Mesenteric fat pad (tissue), 1 donor: ENCODE measurements at places on chromosomes 2 and 18. TPM values are rescaled to one million over a fixed set of nuclear protein-coding genes. Genes with fewer than 3 reads are reported as not detected.

DNA sequence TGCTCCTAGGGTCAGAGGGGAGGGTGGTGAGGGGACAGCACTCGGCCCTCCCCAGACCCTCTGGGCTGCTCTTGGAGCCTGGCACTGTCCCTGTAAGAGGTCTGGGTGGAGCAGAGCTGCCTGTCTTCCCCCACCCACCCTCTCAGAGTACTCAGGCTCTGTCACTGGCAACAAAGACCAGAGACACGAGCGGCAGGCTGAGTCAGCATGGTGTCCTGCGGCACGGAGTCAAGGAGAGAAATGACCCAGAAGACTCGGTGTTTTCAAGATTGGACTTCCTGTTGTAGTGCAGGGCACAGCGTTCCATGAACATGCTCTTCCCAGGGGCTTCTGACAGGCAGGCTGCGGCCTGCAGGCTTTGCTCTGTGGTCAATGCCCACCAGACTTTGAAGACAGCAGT lies 19.9 kb downstream of the SIGLEC15 start:
- no peak for DNase-seq

DNA sequence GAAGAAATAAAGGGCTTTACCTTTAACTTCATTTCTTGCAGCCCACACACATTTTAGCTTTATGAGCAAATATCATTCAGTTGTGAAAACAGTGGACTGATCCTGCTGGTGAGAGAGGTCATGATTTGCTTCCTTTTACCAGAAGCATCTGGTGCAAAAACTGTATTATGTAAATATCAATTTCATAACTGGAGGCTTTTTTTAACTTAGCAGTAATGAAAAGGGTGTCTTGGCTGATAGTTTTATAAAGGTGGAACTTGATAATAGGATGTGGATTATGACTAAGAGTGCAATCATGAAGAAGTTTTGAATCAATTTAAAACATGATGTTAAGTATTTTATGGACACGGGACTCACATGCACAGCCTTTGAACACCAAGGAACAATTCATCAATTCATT lies 304.4 kb downstream of the GULP1 start:
- DNase-seq = no peak

DNA sequence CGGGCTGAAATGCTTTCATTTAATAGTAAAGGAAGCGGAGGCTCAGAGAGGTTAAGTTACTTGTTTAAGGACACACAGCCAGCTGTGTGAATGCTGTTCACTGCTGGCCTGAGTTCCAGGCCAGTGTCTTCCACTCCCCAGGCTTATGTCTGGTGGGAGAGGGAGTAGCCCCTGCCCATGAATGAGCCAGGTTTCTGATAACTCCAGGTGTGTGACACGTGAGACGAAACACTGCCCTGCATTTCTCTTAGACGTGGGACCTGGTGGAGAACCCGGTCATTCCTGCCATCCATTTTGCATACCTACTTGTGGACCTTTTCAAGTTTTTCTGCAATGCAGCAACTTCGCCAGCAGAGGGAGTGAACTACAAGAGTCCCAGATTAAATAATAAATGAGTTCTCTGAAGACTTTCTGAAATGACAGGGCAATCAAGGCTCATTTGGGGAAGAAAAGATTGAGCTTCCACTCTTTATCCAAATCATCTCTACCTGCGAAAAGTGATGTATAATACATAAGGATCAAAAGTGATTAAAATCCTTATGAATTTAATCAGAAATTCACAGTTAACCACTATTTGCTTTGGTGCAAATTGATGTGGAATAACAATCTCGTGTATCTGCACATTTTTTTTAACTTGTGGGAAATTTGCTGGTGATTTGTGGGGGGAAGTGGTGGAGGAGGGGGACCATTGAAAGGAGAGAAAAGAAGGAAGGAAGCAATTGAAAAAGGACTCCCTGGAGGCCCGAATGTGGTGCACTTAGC lies 79.4 kb upstream of the ASB18 start:
- no peak for DNase-seq

DNA sequence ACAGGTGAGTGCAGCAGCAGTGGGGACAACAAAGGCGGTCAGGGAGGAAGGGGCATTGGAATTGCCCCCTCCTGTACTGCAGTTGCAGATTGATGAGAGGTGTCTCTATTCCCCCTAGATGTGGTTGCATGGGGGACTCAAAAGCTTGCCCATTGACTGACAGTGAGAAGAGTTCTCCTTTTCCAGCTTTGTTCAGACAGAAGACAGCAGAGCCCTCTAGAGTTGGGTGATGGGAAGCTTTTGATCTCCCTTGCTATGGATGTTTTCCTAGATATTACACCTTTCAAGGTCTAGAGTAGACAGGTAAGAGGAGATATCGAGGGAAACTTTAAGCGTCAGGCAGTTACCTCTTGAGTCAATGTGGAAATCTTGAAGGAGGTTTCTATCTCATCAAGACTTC lies 2.9 kb downstream of the PROKR1 start:
- DNase-seq = no peak

DNA sequence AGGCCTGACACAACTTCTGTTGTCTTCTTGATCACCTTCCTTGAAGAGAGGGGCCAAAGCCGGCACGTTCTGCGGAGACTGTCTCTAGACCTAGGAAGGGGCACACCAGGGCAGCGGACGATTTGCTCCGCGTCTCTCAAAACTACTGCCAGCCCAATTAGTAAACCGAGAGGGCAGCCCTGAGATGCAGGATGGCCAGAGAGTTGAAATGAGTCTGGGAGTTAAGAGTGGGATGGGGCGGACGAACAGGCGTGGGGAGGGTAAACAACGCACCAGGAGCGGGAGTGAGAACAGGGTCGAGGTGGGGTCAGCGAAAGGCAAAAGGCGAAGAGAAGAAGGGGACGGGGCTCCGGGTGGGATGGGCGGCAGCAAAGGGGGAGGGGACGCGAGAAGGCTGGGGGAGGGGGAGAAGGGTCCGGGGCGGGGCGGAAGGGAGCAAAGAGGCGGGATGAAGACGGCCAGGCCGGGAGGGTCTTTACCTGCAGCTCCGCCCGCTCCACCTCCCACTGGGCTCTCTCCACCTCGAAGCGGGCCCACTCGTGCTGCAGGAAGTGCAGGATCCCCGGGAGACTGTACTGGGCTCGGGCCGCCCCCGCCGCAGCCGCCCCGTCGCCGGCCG lies 476 bp downstream of the STRN start:
- no peak for DNase-seq

GRCh38 chr2:219073413-219074129 lies 12.8 kb upstream of the IHH start:
- DNase-seq = no peak

DNA sequence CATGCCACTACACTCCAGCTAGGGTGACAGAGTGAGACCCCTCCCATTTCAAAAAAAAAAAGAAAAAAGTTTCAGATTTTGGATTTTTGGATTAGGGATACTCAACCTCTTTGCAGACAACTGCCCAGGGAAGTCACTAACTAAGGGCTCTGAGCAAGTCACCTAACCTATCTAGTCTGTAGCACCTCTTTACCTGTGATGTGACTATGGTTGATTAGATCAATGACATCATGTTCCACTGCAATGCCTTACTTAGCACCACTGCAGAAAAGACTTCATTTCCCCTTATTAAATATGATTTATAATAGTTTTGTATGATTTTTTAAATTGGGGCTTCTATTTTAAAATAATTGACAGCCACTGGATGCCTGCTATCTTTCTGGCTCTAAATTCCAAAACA lies 41.2 kb downstream of the CUL3 start:
- DNase-seq = no peak

DNA sequence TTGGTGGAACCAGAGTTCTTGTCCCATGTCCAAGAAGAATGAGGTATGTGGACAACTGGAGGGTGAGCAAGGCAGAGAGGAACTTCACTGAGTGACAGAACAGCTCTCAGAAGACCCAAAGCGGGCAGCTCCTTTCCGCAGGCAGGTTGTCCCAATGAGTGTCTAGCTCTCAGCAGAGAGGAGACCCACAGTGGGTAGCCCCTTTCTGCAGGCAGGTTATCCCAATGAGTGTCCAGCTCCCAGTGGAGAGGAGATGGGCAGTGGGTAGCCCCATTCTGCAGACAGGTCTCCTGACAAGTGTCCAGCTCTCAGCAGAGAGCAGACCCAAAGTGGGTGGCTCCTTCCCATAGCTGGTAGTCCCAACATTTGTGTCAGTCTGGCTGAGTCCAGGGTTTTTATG lies 69.6 kb downstream of the SRBD1 start:
- DNase-seq = no peak

DNA sequence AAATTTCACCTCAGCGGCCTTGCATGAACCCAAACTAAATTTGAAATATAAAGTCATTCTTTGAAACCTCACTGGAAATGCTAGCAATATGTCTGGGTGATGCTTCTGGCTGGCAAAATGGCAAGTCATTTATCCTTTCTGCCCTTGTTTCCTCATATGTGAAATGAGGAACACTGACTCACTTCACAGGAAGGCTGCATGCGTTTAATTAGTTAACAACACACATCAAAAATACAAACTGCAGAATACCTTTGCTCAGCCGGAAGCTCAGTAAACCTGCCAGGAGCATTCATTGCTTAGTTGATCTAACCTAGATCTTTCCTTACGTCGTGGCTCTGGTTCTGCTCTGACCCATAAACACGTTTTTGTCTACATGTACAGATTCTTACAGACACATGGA lies 214.2 kb upstream of the ACVR2A start:
- no peak for DNase-seq

DNA sequence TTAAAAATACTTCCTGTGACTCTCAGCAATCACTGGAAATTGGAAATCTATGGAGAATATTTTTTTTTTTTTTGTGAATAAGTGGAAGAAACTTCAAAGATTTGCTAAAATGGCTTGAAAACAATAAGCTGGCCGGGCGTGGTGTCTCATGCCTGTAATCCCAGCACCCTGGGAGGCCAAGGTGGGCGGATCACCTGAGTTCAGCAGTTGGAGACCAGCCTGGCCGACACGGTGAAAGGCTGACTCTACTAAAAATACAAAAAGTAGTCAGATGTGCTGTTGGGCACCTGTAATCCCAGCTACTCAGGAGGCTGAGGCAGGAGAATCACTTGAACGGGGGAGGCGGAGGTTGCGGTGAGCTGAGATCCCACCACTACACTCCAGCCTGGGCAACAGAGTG lies 155.5 kb upstream of the CAVIN2 start:
- DNase-seq = no peak

- no peak for DNase-seq
These were observed 2.4 kb downstream of the SKA1 start for GRCh38 chr18:50377061-50377798.

Gene KCNK3
- total RNA-seq = 1.9 TPM

Gene TANC1
- 27.9 TPM for total RNA-seq

Gene IL1RL1
- total RNA-seq = 32.4 TPM

Gene PARD3B
- total RNA-seq = 29.4 TPM

Gene PAX8
- 5.3 TPM for total RNA-seq

Gene SRD5A2
- total RNA-seq = 0.06 TPM
